Ascending aorta (tissue), 2 donors: ENCODE measurements at places on chromosomes 3 and 15. TPM values are rescaled to one million over a fixed set of nuclear protein-coding genes. Genes with fewer than 3 reads are reported as not detected.

DNA sequence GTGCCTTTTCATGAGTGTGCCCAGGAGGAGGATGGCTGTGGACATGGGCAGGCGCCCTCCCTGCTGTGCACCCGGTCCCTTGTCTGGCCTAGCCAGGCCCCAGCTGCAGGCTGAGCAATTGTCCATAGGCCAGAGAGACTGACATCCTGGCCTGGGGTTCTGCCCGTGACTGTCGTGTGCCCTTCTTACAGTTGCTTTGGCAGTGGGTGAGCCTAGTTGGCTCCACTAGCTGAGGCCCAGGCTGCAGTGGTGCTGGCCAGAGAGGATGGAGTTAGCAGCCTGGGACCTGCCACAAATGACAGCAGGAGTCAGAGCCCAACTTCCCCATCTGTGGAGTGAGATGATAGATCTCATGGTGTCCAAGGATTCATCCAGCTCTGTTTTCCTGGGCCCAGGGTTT, 9.0 kb upstream of the CHRNB4 start:
- no peak overlapping the region for H3K4me3 ChIP-seq
- H3K4me1 ChIP-seq: no peaks in the 10 kb centered on the region
- no peak for DNase-seq
- no peak overlapping the region for H3K27ac ChIP-seq

GRCh38 chr3:43958005-43958770, 267.4 kb downstream of the ABHD5 start:
- DNase-seq: no peak
- no peaks in the 10 kb centered on the region for H3K36me3 ChIP-seq
- no peak overlapping the region for H3K4me3 ChIP-seq
- H3K27ac ChIP-seq: no peak overlapping the region
- H3K4me1 ChIP-seq: no peaks in the 10 kb centered on the region
- H3K27me3 ChIP-seq: peaks cover 4% of the 10 kb centered on the region

DNA sequence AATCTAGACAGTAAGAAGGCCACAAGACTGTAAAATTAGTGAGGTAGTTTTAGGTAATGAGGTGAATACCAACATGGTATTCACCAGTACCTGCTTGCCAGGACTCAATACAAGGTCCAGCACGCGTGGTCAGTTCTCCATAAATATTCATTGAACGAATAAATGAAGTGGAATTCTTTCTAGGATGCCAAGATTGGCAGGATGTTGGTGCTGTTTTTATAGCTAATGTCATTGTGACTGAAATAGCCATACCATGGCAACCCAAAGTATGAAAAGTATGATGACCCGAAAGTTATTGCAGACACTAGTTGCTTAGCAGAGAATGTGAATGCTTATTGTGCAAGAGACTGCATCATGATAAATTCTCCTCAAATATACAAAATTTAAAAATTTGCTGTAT, 307.2 kb downstream of the KCNH8 start:
- no peak for DNase-seq
- H3K27me3 ChIP-seq: no peaks in the 10 kb centered on the region
- no peaks in the 10 kb centered on the region for H3K36me3 ChIP-seq
- H3K4me1 ChIP-seq: no peaks in the 10 kb centered on the region

- no peaks in the 10 kb centered on the region for H3K36me3 ChIP-seq
- H3K27ac ChIP-seq: no peak overlapping the region
- no peak for DNase-seq
- no peak overlapping the region for H3K4me3 ChIP-seq
- no peaks in the 10 kb centered on the region for H3K4me1 ChIP-seq
Observed at GRCh38 chr3:150798122-150798618, 35.2 kb upstream of the SIAH2 start.

The P2RY1 gene
- 8.8 TPM for total RNA-seq

The SYNPR gene
- total RNA-seq: not detected

GRCh38 chr15:45102226-45102625, 11.7 kb downstream of the DUOX2 start:
- DNase-seq: no peak
- H3K4me3 ChIP-seq: no peak overlapping the region
- H3K27ac ChIP-seq: no peak overlapping the region
- H3K36me3 ChIP-seq: no peaks in the 10 kb centered on the region

DNA sequence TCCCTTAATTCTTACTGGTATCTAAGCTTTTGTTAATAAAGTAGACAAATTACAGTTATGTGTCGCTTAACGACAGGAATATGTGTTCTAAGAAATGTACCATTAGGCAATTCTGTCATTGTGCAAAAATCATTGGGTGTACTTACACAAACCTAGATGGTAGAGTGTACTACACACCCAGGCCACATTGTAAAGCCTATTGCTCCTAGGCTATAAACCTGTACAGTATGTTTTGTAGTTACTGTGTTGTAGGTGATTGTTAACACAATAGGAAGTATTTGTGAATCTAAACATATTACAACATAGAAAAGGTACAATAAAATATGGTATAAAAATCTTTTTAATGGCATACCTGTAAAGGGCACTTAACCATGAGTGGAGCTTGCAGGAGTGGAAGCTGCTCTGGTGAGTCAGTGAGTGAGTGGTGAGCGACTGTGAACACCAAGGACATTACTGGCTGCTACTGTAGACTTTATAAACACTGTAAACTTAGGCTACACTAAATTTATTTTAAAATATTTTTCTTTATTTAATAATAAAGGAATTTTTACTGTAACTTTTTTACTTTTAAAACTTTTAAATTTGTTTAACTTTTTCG, 47.4 kb downstream of the FSIP1 start:
- no peaks in the 10 kb centered on the region for H3K27me3 ChIP-seq
- H3K27ac ChIP-seq: no peak overlapping the region
- no peaks in the 10 kb centered on the region for H3K36me3 ChIP-seq

DNA sequence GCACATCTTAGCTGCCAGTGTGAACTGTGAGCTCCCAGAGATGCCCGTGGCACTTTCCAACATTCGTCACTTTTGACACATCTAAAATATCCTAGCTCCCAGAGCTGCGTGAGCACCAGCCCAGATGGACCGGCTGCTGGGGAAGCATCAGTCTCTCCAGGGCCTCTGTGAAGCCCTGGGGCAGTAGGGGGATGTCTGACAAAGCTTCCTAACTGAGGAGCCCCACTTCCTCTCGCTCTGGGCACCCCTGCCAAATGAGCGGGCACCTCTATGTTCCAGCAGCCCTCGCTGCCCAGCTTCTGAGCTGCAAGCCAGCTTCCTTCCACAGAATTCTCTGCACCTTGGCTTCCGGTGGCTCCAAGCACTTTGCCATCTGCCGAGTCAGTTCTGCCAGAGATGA, 91.1 kb downstream of the LIPC start:
- no peak for DNase-seq
- H3K36me3 ChIP-seq: no peaks in the 10 kb centered on the region
- H3K4me3 ChIP-seq: no peak overlapping the region

The ATP13A4 gene
- not detected for total RNA-seq

DNA sequence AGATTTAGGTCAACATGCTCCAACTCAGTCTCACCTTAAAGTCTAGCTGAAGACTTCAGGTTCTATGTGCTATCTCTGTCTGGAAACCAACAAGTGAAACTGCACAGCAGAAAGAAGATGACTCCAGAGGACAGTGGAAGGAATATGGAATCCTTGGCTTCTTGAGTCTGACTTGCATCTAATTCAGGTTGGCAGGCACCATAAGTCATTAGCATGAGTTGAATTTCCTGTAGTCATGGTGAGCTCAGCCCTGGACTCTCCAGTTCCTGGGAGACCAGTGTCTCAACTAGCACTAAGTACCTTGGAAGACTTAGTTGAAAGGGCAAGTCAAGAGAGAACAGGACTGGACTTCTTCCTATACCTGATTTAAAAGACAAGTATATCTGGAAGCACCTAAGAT, 129.7 kb downstream of the DTWD1 start:
- no peaks in the 10 kb centered on the region for H3K27me3 ChIP-seq
- H3K4me1 ChIP-seq: no peaks in the 10 kb centered on the region
- no peak overlapping the region for H3K27ac ChIP-seq
- no peaks in the 10 kb centered on the region for H3K36me3 ChIP-seq
- DNase-seq: no peak
- no peak overlapping the region for H3K4me3 ChIP-seq

The TFDP2 gene
- 23.0 TPM for total RNA-seq

DNA sequence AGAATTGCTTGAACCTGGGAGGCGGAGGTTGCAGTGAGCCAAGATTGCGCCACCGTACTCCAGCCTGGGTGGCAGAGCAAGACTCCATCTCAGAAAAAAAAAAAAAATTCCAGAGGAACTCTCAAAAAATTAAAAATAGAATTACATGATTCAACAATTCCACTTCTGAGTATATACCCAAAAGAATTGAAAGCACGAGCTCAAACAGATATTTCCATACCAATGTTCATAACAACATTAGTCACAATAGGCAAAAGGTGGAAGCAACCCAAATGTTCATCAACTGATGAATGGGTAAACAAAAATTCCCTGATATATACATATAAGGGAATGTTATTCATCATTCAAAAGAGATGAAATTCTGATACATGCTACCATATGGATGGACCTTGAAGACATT, 16.9 kb upstream of the MORF4L1 start:
- H3K27me3 ChIP-seq: no peaks in the 10 kb centered on the region
- H3K4me3 ChIP-seq: no peak overlapping the region
- peaks cover 14% of the 10 kb centered on the region for H3K4me1 ChIP-seq

GRCh38 chr3:76134166-76134565, 348.8 kb upstream of the ZNF717 start:
- no peaks in the 10 kb centered on the region for H3K4me1 ChIP-seq
- H3K27me3 ChIP-seq: no peaks in the 10 kb centered on the region
- no peak overlapping the region for H3K27ac ChIP-seq
- no peak for DNase-seq
- H3K36me3 ChIP-seq: no peaks in the 10 kb centered on the region

The HRH1 gene
- total RNA-seq: 6.2 TPM

- no peak overlapping the region for H3K27ac ChIP-seq
- H3K4me3 ChIP-seq: no peak overlapping the region
- H3K36me3 ChIP-seq: no peaks in the 10 kb centered on the region
- H3K27me3 ChIP-seq: no peaks in the 10 kb centered on the region
- DNase-seq: no peak
- no peaks in the 10 kb centered on the region for H3K4me1 ChIP-seq
Observed at GRCh38 chr3:126309165-126309564, 48.0 kb downstream of the KLF15 start.

The TPRG1 gene
- 6.4 TPM for total RNA-seq

DNA sequence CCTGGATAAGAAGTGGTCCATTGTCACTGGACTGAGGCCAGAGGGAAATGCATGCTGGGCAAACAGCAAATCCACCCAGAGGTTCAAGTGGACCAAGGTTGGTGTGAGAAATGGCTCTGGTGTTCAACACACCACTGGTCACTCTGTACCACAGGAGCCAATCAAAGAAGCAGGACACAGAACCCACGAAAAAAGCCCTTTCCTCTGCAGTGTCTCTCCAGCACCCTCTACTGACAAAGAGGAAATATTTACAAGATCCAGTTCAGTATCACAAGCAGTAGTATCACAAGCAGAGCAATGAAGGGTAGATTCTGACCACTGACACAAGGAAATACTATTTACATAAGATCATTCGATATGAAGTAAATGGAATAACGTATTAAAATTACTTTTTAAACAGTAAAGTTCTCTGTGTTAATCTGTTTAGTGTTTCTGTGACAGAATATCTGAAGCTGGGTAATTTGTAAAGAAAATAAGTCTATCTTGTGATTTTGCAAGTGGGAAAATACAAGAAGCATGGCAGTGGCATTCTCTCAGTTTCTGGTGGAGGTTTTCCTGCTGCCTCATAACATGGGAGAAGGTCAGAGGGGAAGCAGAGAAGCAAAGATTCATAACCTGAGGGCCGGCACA, 390.7 kb downstream of the EFHB start:
- no peak for DNase-seq
- H3K36me3 ChIP-seq: no peaks in the 10 kb centered on the region
- no peak overlapping the region for H3K27ac ChIP-seq
- no peak overlapping the region for H3K4me3 ChIP-seq
- no peaks in the 10 kb centered on the region for H3K27me3 ChIP-seq

- no peaks in the 10 kb centered on the region for H3K4me1 ChIP-seq
- no peaks in the 10 kb centered on the region for H3K36me3 ChIP-seq
- H3K27me3 ChIP-seq: no peaks in the 10 kb centered on the region
- H3K4me3 ChIP-seq: no peak overlapping the region
- no peak for DNase-seq
Observed at GRCh38 chr3:194857469-194858113, 171.9 kb downstream of the FAM43A start.

The TMEM108 gene
- not detected for total RNA-seq

DNA sequence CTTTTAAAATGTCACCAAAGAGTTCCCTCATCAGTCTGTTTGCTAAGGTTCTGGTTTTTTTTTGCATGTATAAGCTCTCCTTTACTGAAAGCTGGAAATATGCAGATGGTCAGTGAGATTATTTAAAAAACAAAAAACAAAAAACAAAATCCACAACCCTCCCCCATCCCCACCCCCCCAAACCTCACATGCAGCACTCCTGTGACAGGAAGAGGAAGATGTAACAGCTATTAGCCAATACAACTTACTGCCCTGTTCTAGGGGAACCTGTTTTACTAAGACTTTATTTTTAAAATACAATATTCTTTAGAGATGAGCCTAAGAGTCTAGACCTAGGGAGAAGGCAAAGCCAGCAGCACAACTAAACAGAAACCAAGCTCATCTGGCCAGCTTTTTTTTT, 39.5 kb downstream of the ANP32A start:
- peaks cover 70% of the 10 kb centered on the region for H3K36me3 ChIP-seq
- H3K4me3 ChIP-seq: no peak overlapping the region
- no peak overlapping the region for H3K27ac ChIP-seq
- no peak for DNase-seq
- H3K4me1 ChIP-seq: peaks cover 12% of the 10 kb centered on the region
- no peaks in the 10 kb centered on the region for H3K27me3 ChIP-seq

The CLASP2 gene
- total RNA-seq: 75.8 TPM

DNA sequence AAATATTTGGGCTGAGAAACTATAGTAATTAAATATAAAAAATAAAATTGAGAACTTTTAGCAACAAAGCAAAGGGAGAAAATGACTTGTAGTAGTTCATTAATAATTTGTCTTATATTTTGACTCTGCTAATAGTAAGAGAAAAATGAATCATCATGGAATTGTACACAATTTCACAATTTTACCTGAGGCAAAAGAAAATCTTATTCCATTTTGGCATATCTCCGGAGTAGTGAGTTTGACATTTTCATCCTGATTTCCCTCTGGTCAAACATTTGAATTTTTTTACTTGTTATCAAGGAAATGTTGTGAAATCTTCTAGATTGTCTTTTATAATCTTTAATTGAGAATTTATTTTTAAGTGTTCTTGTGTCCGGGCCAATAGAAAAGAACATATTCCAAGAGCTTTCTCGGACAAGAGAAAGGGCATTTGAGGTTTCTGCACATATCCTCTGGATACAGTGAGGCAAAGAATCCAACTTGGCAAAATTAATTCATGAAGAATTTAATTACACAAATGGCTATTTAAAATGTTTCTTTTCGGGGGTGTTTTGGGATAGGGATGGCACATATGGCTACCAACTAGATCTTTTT, 89.3 kb upstream of the IGSF10 start:
- no peak for DNase-seq
- H3K27ac ChIP-seq: no peak overlapping the region
- H3K27me3 ChIP-seq: no peaks in the 10 kb centered on the region

The AMIGO3 gene
- total RNA-seq: 0.43 TPM

The H1-8 gene
- total RNA-seq: not detected
